Aorta (tissue), 5 donors: ENCODE measurements at places on chromosomes 4 and X. TPM values are rescaled to one million over a fixed set of nuclear protein-coding genes. Genes with fewer than 3 reads are reported as not detected.

GRCh38 chr4:40289366-40290188 is 45.6 kb upstream of the CHRNA9 start:
- no peak for DNase-seq

DNA sequence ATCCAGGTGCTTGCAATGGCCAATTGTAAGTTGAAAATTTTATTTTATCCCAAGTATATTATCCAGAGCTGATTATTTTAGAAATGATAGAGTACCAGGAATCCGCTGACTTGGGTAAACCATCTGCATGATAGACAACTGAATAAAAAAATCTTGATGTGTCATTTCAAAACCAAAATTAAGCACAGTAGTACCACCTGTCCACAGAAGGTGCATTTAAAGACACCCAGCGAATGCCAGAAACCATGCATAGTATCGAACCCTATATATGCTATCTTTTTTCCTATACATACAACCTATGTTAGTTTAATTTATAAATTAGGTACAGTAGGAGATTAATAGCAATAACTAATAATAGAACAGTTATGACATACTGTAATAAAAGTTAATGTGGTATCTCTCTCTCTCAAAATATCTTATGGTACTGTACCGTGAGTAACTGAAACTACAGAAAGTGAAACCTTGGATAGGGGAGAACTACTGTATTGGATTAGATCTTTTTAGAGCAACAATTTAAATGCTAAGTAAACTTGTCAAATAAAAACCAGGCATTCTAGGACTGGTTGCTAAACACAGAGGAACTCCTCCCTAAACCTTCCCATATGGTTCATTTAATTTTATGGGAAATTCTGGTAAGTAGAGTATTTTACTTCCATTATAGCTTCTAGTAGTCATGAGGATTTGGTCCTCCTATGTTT is 6.2 kb downstream of the NEIL3 start:
- DNase-seq: no peak

GRCh38 chr4:108118505-108118904 is 50.2 kb downstream of the LEF1 start:
- DNase-seq: no peak

DNA sequence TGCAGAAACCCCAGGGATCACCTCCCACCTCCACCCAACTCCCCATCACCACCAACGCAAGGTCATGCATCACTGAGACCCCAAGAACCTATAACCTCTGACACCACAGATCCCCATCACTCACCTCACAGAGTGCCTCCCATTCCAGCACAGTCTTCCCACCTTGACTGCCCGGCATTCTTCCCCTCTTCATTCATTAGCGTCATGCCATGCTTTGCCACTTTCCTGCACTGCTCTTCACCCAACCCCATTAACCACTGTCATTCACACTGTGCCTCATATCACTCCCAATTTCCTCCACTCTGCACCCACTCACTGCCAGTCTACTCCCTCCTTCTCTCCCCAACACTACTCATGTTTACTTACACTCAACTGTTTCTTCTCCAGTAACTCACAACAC is 30.6 kb downstream of the ZNF182 start:
- DNase-seq: no peak

Gene FGFR3
- 1.0 TPM for polyA plus RNA-seq

Gene LANCL3
- polyA plus RNA-seq: 0.38 TPM

Gene BST1
- 18.5 TPM for polyA plus RNA-seq

GRCh38 chr4:96146686-96147085 is 306.8 kb downstream of the PDHA2 start:
- no peak for DNase-seq

- DNase-seq: no peak
Observed at GRCh38 chr4:20426028-20426427, 174.3 kb downstream of the SLIT2 start.
